Frontal cortex (tissue), 4 donors: ENCODE measurements at places on chromosomes 3 and 15.

DNA sequence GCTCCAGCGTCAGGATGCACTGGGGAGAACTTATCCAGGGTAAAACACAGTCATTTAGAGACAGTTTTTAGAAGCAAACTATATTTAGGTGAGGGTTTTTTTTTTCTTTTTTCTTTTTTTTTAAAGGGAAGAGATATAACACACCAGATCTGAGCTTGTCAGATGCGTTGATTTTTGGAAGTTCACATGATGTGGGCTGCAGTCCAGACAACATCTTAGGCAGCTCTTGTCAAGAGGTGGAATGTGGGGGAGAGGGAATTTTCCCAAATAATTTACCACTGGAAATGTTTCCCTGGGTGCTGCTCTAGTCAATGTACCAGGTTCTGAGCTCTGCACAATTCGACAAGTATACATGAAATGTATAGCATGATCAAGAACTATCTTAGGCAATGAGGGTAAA lies 93.3 kb downstream of the OXNAD1 start:
- no peak for DNase-seq

- no peak for DNase-seq
Observed at GRCh38 chr3:47113669-47114365, 50.1 kb downstream of the SETD2 start.

DNA sequence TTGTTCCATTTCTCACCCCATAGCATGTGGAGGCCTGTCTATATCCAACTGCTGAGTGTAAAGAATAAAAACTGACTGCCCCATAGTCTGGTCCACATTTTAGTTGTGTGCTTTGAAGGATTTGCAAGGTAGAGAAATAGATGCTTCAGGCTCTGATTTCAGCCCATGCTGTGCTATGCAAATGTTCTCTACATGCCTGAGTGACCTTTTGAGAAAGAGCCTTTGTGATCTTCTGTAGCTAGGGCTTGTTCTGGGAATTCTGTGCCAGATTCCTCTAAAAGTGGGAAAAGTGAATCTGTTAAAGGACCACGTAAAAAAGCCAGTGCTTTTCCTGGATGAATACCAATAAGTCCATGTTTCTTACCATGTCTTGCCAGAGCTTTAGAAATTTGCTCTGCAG lies 5.2 kb downstream of the KCTD6 start:
- DNase-seq, result no peak

- no peak for DNase-seq
Observed at GRCh38 chr3:70565861-70566260, 253.4 kb upstream of the MDFIC2 start.

GRCh38 chr3:188164248-188164687 lies 10.3 kb downstream of the LPP start:
- no peak for DNase-seq

GRCh38 chr3:5239602-5240001 lies 52.1 kb downstream of the EDEM1 start:
- DNase-seq, result no peak

DNA sequence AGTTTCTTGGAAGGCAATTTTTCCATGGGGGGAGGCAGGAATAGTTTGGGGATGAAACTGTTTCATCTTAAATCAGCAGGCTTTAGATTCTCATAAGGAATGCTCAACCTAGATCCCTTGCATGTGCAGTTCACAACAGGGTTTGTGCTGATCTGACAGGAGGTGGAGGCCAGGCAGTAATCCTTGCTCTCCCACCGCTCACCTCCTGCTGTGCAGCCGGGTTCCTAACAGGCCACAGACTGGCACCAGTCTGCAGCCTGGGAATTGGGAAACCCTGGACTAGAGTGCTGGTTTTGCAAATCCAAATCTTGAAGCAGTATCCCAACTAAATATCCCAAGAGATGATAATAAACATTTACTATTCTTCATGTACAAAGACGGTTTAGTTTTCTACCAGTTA lies 256.3 kb upstream of the TMCO5A start:
- no peak for DNase-seq

DNA sequence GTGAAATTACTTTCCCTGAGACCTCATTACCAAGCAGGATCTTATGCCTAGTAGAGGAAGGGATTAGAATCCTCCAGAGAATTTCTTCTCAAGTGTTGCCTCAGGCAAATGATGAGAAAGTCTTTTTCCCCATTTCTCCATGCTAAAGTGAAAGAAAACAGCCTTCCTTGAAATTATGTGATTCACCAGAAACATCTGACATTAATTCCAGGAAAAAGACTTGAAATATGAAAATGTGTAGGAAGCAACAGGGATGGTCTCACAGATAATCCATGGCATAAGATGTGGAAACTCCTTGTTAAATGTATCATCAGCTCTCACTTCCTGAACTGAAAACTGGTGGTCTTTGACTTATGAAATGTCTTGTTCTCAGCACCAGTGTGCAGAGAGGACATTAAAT lies 17.9 kb upstream of the ABI3BP start:
- DNase-seq, result no peak

DNA sequence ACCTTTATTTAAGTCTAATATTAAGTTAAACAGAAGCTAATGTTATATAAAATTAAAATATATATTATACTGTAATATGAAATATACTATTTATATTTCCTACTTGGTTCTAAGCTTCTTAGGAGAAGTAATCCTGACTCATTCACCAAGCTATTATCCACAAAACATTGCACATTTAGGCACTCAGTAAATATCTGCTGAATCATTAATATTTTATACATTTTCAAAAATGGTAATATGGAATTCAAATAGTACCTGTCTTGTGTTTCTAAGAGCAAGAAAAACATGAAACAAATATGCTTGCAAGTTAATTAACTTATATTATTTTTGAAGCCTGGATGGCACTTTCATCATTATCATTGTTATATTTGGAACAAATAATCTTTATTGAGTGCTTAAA lies 153.0 kb upstream of the CNTN4 start:
- DNase-seq, result no peak

GRCh38 chr3:147651107-147651778 lies 242.1 kb downstream of the ZIC1 start:
- no peak for DNase-seq

GRCh38 chr15:83911345-83911744 lies 257.4 kb downstream of the ADAMTSL3 start:
- no peak for DNase-seq

- DNase-seq, result no peak
Observed at GRCh38 chr3:33047842-33048834, 48.8 kb downstream of the GLB1 start.

DNA sequence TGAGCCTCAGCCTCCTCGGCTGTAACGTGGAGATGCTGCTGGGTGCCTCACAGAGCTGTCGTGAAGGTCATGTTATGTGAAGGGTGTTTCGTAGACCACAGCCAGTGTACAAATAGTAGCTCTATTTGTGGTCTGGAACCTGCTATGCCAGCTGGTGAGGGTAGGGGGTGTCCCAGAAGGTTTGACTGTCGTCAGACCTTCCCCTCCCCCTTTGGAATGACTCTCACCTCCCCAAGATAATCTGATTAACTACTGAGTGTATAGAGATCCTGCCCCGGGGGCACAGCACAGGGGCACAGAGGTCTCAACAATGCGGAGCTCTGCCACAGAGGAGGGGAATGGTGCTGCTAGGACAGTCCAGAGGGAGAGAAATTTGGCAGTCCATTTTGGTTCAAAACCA lies 20.5 kb downstream of the FGD5 start:
- DNase-seq, result no peak

DNA sequence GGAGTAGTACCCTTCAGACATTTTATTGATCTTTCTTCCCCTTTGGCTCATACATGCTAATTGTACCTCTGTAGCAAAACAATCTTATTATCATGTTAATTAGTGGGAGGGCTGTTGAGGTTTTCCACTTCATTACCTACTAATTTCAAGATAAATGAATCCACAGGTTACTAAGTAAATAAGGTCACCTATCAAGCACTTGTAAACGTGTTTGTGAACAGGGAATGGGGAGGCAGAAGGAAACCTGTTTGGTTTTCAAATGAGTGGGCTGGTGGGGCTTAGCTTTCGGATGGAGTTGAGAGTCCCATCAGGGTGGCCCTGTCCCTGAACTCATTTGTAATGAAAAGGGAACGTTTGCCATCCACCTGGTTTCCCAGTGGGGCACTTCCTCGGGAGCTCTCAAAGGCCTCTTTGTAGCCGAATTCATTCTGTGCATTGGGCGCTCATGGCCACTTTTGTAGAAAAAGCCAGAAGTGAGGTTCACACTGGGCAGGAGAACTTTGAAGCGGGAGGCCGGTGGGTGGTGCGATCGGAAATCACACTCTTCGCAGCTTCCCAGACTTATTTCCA lies 419.8 kb upstream of the NR2F2 start:
- DNase-seq, result no peak

GRCh38 chr15:101138913-101139880 lies 112.7 kb downstream of the CHSY1 start:
- no peak for DNase-seq

DNA sequence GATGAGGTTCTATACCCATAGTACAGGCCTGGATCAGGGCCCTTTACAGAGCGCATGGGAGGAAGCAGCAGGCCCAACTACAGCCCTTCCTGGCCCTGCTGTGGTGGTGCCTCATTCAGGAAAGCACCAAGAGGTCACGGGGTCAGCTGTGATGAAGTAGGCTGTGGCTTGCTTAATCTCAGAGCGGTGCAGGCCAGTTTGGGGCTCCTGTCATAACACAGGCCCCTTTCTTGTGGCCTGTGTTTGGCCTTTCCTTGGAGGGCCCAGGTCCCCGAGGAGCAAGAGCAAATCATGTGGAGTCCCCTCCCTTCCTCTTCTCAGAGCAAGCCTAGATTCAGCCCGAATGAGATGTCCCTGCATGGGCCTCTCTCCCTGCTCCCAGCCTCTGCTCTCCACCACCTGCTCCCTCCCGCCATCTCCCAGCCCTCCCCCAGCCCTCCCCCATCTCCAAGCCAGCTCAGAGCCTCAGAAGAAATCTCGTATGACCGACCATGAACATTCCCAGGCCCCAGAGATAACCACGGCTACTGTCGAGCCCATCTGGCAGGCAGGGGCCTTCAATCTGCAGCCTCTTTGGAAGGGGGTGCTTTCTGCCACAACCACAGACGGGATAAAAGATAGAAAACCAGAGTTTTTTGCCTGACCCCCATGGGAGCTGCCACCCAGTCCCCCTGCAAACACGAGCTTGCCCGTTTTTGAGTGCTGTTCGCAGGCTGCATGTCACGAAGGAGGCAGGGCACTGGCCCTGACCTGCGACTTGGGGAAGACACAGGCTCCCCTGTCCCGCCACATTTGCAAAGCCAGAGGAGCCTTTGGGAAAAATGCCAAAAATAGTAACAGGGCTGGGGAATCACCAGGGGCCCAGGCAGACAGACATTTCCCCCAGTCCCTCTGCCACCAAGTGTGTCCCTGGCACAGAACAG lies 32.3 kb upstream of the DUSP7 start:
- no peak for DNase-seq

GRCh38 chr15:72728821-72729220 lies 42.8 kb downstream of the BBS4 start:
- DNase-seq, result no peak

GRCh38 chr15:101723171-101723873 lies 951 bp downstream of the TARS3 start:
- DNase-seq, result peak; percentile 28

- no peak for DNase-seq
Observed at GRCh38 chr3:178823591-178824246, 247.9 kb downstream of the ZMAT3 start.

DNA sequence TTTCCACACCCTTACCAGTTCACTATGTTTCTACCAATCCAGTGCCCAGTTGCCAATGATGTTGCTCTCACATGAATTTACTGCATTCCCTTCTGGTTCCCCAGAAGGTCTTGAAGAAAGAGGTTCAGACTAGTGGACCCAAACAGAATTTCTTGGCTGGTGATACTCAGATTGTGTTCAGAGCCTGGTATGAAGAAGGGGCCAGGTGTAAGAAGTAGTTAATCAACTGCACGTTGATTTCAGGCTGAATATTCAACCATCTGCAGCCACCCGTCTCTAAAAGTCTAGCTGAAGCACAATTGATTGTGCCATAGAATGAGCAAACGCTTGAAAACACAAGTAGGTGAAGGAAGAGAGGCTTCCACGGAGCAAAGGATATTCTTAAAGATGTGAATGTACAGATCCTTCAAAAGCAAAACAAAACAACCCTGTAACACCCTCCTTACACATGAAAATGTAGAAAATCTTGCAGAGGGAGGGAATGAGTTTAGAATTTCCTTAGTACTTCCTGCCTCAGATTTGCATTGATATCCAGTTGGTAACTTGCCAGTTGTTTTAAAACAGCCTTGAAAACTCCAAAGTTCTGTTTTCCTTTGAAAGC lies 4.7 kb downstream of the RBMS3 start:
- no peak for DNase-seq

- DNase-seq, result no peak
Observed at GRCh38 chr3:27606537-27606936, 115.6 kb downstream of the EOMES start.

- DNase-seq, result no peak
Observed at GRCh38 chr15:63236272-63236671, 41.1 kb upstream of the APH1B start.

GRCh38 chr3:57582474-57583168 lies 14.5 kb downstream of the ARF4 start:
- no peak for DNase-seq

GRCh38 chr15:31265090-31265870 lies 61.4 kb upstream of the KLF13 start:
- no peak for DNase-seq

- no peak for DNase-seq
Observed at GRCh38 chr3:31250116-31250777, 282.5 kb upstream of the STT3B start.

GRCh38 chr3:187828579-187829452 lies 83.5 kb upstream of the BCL6 start:
- no peak for DNase-seq

DNA sequence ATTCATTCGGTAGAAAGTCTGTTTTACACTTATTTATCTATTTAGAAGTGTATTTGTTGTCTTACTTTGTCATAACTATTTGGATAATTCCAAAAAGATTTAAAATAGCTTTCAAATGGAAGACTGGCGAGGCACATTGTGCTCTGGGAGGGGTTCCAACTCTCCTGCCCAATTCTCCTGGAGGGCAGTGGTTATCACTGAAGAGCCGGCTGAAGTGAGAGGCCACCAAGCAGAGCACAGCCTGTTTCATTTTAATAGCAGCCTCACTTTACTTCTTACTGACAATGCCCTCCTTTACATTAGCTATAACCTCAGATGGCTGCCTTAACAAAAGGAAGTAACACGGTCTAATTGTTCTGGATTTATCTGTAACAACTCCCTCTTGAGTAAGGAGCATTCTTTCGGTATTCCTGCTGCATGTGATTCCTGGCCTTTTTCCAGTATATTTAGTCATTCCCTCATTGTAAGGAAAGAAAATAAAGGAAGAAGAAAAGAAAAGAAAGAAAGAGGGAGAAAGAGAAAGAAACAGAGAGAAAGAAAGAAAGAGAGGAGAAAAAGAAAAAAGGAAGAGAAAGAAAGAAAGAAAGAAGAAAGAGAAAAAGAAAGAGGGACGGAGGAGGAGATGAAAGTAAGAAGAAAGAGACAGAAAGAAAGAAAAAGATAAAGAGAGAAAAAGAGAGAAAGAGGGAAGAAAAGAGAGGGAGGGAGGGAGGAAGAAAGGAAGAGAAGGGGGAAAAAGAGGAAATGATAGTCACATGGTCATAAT lies 339.8 kb upstream of the WNT5A start:
- no peak for DNase-seq

GRCh38 chr15:71052356-71052755 lies 62.9 kb upstream of the THSD4 start:
- DNase-seq, result no peak

GRCh38 chr3:88988906-88989305 lies 118.5 kb upstream of the EPHA3 start:
- no peak for DNase-seq
